ENCODE measurements at places on chromosomes 1 and 21.

- DNase-seq = no peak
These were observed 38.4 kb downstream of the NFASC start for GRCh38 chr1:204909109-204909508.

DNA sequence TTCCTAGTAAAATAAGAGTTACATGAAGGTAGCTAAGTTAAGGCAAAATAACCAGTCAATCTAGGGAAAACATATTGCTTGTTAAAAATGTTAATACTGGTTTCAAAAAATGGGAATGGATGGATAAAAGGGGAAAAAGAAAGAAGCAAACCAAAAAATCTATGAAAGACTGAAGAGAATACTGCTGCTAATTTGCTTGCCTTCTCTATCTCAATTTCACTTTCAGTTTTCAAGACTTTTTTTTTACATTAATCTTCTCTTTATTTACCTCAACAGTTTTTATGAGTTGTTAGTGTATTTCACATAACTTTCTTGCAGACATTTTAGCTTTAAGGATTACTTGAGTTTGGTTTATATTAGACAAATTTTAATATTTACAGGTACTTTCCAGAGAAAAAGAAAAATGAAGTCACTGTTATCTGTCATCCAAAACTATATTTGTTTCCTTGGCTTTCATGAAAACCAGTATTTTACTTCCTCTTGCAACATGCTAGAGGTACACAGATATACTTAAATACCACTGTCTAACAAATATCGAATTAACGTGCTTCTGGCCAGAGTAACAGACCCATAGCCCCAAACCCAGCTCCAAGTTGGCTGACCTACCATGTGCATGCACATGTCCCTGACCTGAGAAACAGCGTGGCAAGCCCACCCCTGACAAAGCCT, 70.7 kb downstream of the COL24A1 start:
- no peak for DNase-seq

GRCh38 chr1:79310609-79311008, 304.1 kb upstream of the ADGRL4 start:
- DNase-seq = no peak

- DNase-seq = no peak
These were observed 148.7 kb downstream of the HHAT start for GRCh38 chr1:210477328-210477924.

- DNase-seq = no peak
These were observed 19.5 kb upstream of the ARHGEF10L start for GRCh38 chr1:17520041-17520440.

DNA sequence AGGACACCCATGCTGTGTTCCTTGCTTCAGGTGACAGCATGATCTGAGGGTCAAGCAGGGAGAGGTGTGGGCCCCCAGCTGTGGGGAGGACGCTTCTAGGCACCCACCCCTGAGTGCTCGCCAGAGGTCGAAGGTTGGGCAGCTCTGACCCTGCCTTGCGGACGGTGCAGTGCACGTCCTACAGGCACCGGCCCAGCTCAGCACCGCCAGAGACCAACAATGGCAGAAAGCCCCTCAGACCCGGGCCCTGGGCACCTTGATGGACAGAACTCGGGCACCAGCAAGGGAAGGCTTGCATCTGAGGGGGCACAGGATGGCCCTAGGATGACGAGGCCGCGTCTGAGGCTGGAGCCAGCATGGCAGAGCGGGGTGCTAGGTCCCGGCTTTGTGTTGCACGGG, 24.7 kb downstream of the NADK start:
- no peak for DNase-seq

Measured in activated T-helper 1 cell treated with Interleukin-2 at 50 U/mL for 16 hours (primary cell).